ENCODE measurements at places on chromosomes 12 and 14.

- DNase-seq = no peak
Observed at GRCh38 chr12:56657416-56658379, 11.9 kb upstream of the ATP5F1B start.

- no peak for DNase-seq
Observed at GRCh38 chr12:131058700-131059099, 105.0 kb downstream of the ADGRD1 start.

- DNase-seq = no peak
Observed at GRCh38 chr12:40240779-40241178, 16.0 kb downstream of the LRRK2 start.

DNA sequence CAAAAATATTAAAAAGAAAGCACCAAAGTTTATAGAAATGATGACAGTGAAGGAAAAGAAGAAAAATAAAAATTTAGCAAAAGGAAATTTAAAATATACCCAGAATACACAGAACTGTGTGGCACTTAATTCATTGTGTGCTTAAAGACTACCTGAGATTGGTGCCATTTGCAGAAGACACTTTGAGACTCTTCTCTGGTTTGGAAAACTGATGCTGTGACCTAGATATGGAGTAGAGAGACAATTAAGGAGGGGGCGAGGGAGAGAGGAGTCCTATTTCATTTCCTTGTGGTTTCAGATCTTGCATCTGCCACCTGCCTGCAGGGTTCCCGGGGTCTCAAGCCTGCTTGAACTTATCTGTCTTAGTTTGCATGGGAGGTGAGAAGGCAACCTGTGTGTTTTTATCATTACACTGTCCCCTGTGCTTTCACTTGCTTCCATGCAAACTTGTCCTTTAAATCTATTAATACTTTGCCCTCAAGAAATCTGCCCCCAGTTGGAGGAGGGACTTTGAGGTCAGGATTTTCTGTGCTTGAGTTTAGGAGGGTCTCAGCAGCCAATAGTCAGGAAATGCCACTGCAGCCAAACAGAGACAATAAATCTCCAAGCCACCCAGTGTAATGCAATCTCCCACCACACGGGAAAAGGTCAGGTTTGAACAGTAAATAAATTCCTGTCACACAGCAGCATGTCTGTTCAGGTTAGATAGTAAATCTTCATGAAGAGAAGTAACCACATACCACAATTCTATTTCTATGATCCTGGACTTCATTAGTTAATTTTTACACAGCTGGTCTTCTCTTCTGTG lies 119.4 kb downstream of the CAND1 start:
- DNase-seq = no peak

- no peak for DNase-seq
Observed at GRCh38 chr12:89574736-89575208, 48.9 kb upstream of the POC1B start.

GRCh38 chr12:109833307-109834189 lies at the start of gene TRPV4:
TRPV4 (minus strand) TSS chr12:109833398; CDS start chr12:109814796, 18,602 bp downstream.
- no peak for DNase-seq

DNA sequence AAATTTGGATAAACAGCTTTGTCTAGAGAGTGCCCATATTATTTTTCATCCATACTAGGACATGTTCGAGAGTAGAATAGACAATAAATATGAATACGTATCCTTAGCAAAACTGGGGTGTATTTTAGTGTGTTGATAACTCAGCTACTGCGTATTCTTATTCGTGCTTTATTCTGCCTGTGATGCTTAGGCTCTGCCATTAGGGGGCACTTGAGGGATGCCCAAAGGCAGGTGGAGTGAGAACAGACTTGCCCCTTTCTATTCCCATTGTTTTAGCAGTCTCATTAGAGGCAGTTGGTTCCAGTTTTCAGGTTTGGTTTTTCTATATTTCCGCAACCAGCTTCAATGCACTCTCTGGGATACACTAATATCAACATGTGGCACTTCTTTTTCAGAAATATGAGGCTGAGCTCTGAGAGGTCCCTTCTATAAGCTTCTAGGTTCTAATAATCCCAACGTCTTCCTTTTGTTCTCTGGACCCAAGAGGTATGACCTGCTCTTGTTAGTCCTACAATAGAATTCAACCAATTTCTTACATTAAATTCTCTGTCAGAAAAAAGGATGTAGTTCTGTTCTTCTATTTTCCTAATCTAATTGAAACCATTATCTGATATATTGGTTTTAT lies 985.7 kb upstream of the FBXO33 start:
- no peak for DNase-seq

GRCh38 chr14:25094171-25094907 lies 44.4 kb upstream of the STXBP6 start:
- DNase-seq = no peak

Measured in stimulated activated CD4-positive, alpha-beta T cell treated with anti-CD3 and anti-CD28 coated beads, Interleukin-1b, Interleukin-23, amount 100 ng/mL, for 1 hour (primary cell).